ENCODE measurements at places on chromosomes 2 and 18. TPM values are rescaled to one million over a fixed set of nuclear protein-coding genes. Genes with fewer than 3 reads are reported as not detected.

Gene EGR4
- 0.04 TPM for polyA plus RNA-seq

Gene EVX2
- not detected for polyA plus RNA-seq

Gene SPDYA
- 3.1 TPM for polyA plus RNA-seq

Gene CDH2
- polyA plus RNA-seq, result 14.2 TPM

Gene PROM2
- 2.0 TPM for polyA plus RNA-seq

Gene HMSD
- 2.5 TPM for polyA plus RNA-seq

Gene FAP
- 10.6 TPM for polyA plus RNA-seq

Gene ZSWIM2
- polyA plus RNA-seq, result not detected

Gene MYOM1
- 8.7 TPM for polyA plus RNA-seq

Gene SRD5A2
- polyA plus RNA-seq, result 0.22 TPM

Gene SOX11
- 3.1 TPM for polyA plus RNA-seq

Gene NMUR1
- 1.8 TPM for polyA plus RNA-seq

Gene LIMS4
- polyA plus RNA-seq, result 3.0 TPM

Gene SALL3
- under 0.01 TPM for polyA plus RNA-seq

Gene ALLC
- not detected for polyA plus RNA-seq

Gene CCDC141
- 0.70 TPM for polyA plus RNA-seq

Gene ZNF892
- polyA plus RNA-seq, result 1.6 TPM

Gene CDK15
- 0.24 TPM for polyA plus RNA-seq

Gene HOXD10
- polyA plus RNA-seq, result 0.18 TPM

Gene CCL20
- 11.4 TPM for polyA plus RNA-seq

Gene AQP12A
- 5.0 TPM for polyA plus RNA-seq

Gene SAG
- polyA plus RNA-seq, result 0.36 TPM

Gene TBC1D8
- polyA plus RNA-seq, result 17.3 TPM

Gene C2orf80
- polyA plus RNA-seq, result 0.84 TPM

Gene RAB6C
- 0.21 TPM for polyA plus RNA-seq

Gene FBXO41
- 2.4 TPM for polyA plus RNA-seq

Gene CROCC2
- polyA plus RNA-seq, result 0.09 TPM
